ENCODE measurements at places on chromosomes 4 and X.
A peak's percentile ranks its signal among the peaks of the same experiment; 100 is the strongest.

- no peak for DNase-seq
Observed at GRCh38 chr4:148445860-148446330, 3.7 kb upstream of the NR3C2 start.

DNA sequence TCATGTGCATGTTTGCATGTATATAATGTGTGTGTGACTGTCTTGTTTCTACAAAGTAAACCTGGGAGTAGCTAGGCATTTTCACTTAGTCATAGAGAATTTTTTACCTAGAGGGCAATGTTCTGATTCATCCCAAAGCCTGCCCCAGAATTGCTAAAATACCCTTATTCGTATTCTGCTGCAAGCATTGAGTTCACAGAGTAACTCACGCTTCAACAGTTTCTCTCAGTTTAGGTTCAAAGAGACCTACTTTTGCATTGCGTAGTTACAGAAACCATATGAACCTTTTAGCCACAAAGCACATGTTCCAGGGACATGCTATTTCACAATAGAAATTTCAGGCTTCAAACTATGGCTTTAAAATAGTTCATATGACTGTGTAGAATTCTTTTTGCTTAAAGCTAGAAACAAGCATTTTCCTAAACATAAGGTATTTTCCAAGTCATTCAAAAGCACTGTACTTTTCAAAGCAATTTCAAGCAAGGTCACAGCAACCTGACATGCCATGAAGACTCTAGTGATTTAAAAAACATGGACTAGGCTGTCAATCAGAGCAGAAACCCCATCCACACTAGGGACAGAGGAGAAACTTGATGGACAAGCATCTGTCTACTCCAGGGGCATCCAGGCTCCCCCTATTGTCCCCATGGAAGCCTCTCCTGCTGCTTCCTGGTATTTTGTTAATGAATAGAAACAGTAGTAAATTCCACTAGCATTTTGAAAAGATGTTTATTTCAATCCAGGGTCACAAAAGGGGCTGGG lies 81.5 kb upstream of the MAPK10 start:
- no peak for DNase-seq

GRCh38 chr4:53775381-53775780 lies 184.1 kb upstream of the LNX1 start:
- DNase-seq = no peak

GRCh38 chrX:118727686-118728339 lies 407 bp downstream of the IL13RA1 start:
- DNase-seq = peak; percentile 9

DNA sequence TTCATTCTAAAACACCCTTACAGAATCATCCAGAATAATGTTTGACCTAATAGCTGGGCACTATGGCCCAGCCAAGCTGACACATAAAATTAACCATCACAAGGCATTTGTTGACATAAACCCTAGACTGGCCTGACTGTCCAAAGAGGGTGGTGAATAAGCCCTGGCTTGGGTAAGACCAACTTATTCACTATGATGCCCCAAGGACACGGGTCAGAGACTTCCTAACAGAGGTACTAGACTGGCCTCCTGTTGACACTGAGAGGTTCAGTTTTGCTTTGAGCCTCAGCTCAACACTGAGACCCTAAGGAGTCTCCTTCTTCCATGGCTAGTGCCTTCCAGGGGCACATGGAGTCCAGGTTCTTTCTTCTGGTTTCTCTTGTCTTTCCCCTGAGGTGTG lies 21.3 kb downstream of the FGF2 start:
- DNase-seq = no peak

- peak; percentile 88 for DNase-seq
Observed at GRCh38 chr4:98653890-98654867, 4.2 kb downstream of the TSPAN5 start.

DNA sequence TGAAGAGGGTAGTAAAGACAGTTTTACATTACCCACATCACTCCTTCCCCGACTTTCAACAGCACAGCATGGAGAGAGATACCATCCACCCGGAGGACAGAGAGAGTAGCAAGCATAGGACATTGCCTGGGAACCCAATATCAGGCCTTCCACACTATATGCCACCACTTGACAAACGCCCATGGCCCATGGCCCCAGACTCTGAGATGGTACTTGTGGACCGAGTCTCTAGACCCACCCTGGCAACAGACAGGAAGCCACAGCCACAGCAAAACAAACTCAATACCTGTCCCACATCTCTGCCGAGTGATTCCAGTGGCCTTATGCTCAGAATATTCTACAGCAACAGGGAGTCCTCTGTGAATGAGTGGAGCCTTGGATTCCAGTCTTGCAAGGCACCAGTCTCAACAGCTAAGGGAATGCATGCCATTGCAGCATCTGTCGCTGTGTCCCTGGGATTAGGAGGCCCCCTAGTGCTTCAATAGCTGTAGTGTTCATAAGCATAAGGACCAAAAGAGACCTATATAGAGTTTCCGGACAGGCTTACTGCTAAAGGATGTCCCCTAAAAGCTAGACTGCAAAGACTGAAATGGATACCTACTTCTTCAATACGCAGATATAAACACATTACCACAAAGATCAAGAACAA lies 14.7 kb upstream of the CT55 start:
- peak; percentile 47 for DNase-seq

DNA sequence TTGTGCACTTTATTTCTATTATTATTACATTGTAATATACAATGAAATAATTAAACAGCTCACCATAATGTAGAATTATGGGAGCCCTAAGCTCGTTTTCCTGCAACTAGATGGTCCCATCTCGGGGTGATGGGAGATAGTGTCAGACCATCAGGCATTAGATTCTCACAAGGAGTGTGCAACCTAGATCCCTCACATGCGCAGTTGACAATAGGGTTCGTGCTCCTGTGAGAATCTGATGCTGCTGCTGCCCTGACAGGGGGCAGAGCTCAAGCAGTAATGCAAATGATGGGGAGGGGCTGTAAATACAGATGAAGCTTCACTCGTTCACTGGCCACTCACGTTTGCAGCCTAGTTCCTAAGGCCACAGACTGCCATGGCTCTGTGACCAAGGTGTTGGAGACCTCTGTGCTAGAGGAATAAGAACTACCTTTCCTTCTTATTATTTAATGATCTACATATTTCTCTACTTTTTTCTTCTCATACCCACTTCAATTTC lies 492.9 kb upstream of the INTU start:
- DNase-seq = no peak

DNA sequence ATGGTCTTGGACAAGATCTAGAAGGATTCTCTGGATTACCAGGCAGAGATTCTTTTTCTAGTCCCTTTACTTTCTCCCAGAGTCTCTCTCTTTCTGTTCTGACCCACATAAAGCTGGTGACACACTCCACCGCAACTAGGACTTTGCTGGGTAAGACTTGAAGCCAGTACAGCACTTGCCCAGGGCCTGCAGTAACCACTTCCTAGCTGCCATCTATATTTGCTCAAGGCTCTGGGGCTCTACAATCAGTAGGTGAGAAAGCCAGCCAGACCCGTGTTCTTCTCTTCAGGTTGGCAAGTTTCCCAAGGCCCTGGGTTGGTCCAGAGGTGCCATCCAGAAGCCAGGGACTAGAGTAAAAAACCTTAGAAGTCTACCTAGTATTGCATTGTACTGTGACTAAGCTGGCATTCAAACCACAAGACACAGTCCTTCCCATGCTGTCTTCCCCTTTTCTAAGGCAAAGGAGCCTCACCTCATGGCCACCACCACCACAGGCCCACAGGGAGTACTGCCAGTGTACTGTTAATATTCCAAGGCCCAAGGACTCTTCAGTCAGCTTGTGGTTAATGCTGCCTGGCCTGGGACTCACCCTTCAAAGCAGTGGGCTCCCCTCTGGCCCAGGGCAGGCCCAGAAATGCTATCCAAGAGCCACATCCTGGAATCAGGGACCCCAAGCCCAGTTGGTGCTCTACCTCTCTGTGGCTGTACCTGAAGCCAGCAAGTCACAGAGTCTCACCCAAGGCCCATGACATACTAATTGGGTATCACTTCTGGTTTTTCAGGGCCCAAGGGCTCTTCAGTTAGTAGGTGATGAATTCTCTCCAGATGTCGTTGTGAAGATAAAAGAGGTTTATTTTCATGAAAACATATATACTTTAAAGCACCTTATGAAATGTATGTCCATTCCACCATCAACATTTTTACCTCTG lies 54.7 kb downstream of the CD38 start:
- DNase-seq = no peak

- no peak for DNase-seq
Observed at GRCh38 chrX:55777596-55777995, 60.0 kb downstream of the RRAGB start.

DNA sequence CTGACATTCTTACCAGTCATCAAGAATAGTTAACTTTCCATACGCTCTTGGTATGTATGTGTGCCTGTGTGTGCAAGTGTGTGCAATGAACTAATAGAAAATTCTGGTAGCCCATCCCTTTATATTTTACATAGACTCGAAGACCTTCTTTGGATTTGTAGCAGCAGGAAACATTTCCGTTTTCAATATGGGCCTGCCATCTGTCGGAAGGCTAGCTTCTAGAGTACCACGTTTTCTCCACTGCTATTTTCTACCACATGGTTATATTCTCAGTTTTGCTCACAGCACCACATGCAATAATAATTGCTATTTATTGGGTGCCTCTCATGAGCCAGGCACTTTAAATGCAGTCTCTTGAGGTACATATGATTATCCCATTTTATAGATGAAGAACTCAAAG lies 47.9 kb upstream of the PTCHD1 start:
- no peak for DNase-seq

DNA sequence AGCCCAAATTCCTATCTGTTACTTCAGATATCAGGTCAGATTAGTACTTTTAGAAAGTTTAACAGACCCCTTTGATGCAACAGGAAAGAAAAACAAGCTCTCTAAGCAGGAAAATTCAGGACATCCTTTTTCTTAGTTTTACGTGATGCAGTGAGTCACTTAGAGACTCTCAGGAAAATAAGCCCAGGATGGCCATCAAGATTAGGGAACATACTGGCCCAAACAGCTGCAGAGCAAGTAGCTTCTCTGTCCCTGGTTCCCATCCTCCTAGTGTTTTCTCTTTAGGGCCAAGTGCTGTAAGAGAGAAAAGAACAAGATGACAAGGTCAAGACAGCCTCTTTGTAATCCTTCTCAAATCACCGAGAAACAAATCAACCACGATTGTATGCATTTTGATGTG lies 219.1 kb downstream of the ZNF674 start:
- DNase-seq = no peak

DNA sequence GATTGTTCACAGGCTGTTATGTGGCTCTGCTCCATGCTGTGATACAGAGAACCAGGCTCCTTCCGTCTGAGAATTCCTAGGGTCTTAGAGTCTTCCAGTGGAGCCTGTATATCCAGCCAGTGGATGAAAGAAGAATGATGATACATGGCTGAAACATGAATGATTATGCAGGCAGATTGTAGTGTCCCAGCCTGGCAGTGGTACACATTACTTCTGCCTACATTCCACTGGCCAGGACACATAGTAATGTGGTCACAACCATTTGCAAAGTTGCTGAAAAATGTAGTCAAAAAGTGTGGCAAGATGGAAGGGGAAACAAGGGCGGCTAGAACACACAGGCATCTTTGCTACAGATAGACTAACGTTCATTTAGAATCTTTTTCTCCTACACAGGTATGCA lies 4.5 kb upstream of the GBA3 start:
- no peak for DNase-seq

DNA sequence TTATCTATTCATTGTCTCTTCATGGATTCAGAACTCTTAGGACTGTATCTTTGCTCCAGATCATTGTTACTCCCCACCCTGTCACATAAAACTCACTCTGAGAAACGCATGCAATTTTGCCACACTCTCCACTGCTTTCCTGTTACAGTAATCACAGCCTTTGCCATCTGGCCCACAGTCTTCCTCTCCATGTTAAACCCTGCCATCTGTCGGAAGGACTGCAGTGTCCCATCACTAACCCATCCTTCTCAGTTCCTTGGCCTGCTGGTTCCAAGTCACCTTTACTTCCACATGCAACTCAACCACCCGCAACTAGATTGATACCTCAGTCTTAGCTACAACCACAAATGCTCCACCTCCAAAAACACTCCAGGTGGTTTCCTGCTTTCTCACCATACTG lies 308.7 kb upstream of the FAM241A start:
- DNase-seq = no peak

DNA sequence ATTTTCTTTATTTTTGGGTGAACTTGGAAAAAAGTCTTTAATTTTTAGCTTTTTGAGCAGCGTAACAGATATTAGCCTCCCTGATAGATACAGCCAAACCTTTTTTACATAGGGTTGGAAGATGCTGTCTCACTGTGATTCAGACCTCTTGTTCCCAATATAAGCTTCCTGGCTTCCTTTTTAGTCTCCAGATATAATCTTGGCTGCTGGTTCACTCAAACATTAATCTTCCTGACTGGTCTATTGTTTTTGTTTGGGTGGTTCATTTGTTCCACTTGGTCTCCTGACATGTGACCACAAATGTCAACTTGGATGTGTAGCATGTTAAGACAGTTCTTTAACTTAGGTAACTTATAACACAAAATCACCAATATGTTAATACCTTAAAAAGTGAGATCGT lies 23.0 kb downstream of the RPA4 start:
- DNase-seq = no peak

DNA sequence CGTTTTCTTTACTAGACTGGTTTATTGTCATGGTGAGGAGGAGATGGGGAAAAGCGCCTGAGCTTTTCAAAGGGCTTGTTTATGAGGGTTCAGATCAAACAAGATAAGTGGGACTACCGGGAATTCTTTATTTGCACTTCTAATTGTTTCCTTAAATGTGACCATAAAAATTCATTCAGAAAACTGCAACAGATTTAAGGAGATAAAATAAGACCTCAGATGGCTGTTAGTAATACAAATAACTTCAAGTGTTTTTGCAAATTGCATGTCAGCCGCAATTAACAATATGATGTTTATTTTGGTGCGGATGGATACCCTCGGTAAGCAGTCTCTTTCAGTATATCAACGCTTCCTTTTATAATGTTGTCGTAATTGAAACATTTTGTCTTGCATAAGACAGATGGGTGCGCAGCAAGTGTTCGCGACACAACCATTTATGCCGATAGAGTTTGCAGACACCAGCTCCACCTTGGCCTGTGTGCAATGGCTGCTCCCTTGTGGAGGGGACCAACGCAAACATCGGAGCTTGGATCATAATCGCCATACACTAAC lies 151.0 kb downstream of the C4orf33 start:
- no peak for DNase-seq

GRCh38 chrX:16587836-16588235 lies 62.1 kb upstream of the S100G start:
- DNase-seq = peak; percentile 48

DNA sequence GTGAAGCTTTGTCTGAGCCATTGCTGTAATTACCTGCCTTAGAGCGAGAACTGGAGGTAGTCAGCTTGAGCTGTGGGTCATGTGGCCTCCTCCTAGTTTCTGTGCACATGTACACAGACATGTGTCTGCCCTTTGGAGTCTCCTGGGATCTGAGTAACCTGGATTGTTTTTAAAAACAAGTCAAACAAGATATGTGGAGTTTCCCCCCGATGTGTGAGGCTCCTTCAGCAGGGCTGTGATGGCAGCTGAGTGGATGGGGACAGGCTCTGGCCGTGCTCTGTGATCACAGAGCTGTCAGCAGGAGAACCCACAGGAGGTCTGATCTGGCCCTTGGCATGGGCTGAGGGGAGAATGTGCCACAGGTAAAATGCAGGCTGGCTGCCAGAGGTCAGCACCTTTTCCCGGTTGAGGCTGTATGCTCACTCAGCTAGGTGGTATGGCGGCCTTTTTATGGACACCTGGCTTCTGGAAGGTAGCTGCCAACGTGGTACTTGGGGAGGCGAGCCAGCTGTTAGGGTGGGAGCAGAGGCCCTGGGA lies 38.4 kb downstream of the NOP14 start:
- DNase-seq = no peak
